Midbrain (tissue), 1 donor: ENCODE measurements at places on chromosomes 16 and 17.

DNA sequence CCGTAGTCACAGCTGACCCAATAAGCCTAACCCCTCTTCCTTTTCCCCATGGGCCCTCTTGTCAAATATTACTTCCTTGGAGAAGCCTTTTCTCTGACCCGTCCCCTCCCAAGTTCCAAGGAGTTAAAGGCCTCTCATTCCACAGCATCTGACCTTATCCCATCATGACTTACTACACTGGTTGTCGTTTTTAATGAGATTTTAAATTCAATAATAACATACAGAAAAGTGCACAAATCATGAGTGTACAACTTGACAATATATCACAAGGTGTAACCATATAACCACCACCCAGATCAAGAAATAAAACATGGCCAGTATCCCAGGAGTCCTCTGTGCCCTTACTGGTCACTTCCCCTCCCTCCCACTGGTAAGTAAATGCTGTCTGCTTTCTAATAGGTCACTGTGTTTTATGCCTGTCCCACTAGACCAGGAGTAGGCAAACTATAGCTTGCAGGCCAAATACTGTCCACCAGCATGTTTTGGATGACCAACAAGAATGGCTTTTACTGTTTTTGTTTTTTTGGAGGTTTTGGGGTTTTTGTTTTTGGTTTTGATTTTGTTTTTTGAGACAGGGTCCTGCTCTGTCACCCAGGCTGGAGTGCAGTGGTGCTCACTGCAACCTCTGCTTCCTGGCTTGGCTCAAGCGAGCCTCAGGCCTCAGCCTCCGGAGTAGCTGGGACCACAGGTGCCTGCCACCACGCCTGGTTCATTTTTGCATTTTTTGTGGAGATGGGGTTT lies 1.2 kb upstream of the FDXR start:
- DNase-seq: no peak

GRCh38 chr16:30876867-30877266 lies 17.0 kb downstream of the BCL7C start:
- no peak for DNase-seq

- no peak for DNase-seq
Measured at GRCh38 chr16:50838165-50838564, 96.3 kb downstream of the CYLD start.

- DNase-seq: no peak
Measured at GRCh38 chr17:82412535-82413520, 5.3 kb upstream of the HEXD start.

DNA sequence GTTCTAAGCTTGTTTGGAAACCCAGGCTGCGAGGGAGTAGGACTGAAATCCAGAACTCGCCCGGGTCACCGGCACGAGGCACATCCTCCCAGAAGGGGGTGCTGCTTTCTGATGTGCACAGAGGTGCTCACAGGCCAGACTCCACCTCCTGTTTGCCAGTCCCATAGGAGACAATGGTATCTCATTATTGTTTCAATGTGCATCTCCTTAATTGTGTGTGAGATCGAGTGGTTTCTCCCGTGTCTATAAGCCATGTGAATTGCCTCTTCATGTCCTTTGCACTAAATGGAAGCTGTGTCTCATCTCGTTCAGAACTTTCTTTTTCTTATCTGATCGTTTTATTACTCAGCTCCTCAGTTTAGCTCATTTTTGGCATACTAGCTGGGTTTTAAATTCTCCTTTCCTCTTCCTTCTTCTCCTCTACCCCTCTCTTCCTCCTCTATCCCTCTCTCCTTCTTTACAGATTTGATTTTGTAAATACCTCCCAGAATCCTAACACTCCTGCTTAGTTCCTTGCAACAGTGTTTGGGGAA lies 32.1 kb upstream of the PRKCB start:
- peak; percentile 29 for DNase-seq

DNA sequence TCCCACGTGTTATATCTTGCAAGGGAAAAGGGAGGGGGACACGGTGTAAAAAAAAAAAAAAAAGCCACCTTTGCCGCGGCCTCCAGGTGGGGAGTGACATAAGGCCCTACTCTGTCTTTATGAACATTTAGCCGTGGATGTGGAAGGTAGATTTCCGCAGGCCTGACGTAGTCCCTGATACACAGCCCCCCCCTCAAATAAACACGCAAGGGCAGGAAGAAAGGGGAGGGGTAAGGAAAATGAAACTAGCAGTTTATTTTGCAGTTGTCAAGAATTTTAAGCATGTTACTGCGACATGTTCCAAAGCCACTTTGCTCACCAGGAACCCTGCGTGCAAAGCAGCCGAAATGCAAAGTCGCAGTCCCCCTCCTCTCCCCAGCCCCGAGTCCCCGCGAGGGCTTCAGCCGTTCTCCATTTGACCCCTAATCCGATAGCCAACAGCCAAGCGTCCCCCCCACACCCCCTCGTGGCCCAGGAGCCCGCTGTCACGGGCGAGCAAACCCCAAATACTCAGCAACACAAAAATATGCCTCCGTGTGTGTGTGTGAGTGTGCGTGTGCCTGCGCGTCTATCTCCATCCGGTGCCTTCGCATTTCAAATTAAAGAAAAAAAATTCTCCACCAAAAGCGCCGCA lies 1.2 kb downstream of the CBX4 start:
- no peak for DNase-seq

DNA sequence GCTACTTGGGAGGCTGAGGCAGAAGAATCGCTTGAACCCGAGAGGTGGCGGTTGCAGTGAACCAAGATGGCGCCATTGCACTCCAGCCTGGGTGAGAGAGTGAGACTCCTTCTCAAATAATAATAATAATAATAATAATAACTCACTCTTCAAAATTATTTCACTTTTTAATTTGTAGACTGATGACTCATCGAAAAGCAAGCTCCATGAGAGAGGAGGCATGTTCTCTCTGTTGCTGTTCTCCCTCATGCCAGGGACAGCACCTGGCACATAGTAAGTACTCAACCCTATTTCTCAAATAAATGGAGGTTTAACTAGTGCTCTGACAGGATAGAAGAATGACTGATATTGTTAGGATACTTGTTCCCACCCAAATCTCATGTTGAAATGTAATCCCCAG lies 265.3 kb downstream of the CEP112 start:
- no peak for DNase-seq

- no peak for DNase-seq
Measured at GRCh38 chr17:79046197-79046915, 22.4 kb downstream of the C1QTNF1 start.

DNA sequence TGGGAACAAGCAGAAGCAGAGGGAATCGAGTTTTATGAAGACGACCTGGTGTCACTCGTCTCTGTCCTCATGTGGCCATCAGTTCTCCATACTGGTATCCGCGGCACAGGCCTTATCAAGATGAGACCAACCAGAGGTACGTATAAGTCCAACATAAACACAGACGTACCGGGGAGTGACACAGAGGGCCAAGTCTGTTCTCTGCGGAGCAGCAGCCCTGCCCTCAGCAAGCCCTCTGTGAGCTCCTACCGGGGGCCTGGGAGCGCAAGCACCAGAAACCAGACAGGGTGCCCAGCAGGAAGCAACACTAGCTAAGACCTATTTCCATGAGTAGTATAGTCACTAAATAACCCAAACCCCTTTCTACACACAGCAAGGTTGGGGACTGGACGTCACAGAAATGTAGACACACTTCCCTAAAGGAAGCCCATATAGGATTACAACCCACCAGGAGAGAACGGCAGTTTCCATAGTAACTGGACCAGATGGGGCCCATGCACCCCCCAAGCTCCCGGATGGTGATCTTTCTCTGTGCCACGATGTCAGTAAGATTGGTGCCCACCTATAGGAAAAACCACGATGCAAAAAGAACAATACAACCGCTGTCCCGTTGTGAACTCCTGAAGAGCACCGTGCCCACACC lies 911 bp downstream of the ARL16 start:
- no peak for DNase-seq

- DNase-seq: peak; percentile 20
Measured at GRCh38 chr16:53022374-53022773, 30.3 kb downstream of the CHD9NB start.

DNA sequence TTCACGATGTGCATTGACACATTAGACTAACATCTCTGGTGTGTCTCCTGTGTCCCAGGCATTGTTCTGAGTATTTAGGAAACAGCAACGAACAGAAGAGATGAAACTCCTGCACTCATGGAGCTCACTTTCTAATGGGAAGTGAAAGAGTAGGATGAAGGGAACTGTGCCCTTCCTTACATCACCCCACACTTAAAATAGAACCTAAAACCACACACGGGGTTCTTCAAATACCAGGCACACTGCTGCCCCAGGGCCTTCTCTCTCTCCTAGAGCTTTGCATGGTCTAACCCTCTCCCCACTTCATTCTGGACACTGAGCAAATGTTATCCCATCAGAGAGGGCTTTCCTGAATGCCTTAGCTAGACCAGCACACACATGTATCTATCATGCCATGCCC lies 33.7 kb downstream of the TRIM25 start:
- no peak for DNase-seq

GRCh38 chr16:21101631-21102420 lies 48.8 kb downstream of the DNAH3 start:
- no peak for DNase-seq

DNA sequence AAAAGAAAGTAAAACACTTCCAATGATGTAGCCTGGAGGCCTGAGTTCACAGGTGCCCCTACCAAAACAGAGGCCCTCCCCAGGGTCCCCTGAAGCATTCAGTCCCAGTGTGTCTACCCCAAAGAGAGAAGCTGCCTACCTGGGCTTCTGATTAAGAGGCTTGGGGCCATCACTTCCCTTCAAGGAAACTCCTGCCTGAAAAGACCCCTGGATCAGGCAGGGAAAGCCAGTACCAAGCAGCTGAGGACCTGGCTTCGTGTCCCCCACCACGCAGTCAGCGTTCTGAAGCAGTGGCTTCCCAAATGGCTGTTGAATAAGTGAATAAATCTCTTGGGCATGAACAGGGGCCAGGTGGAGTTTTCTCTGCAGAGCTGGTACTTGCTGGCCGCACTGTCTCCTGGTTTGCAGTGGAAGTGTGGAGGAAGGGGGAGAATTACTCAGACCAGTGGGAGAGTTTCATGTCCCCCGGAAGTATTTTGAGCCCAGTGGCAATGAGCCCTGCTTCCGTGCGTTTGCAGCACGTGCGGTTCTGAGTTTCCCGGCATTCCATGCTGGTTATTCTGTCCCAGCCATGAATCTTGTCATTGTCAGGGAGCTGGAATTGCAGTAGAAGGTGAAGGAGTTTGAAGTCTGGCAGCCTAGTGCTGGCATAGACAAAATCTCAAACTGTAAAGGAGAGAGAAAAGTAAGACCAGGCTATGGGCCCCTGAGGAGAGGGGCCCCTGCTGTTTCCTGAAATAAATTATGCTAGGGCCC lies 27.0 kb downstream of the RMI2 start:
- no peak for DNase-seq

GRCh38 chr16:77324729-77325128 lies 110.1 kb downstream of the ADAMTS18 start:
- DNase-seq: no peak

- no peak for DNase-seq
Measured at GRCh38 chr17:66455060-66455459, 152.6 kb downstream of the PRKCA start.
